HuH-7 (cell line): ENCODE measurements at places on chromosomes 5 and 9.

- no peak for DNase-seq
Observed at GRCh38 chr5:168227001-168227400, 64.4 kb upstream of the WWC1 start.

DNA sequence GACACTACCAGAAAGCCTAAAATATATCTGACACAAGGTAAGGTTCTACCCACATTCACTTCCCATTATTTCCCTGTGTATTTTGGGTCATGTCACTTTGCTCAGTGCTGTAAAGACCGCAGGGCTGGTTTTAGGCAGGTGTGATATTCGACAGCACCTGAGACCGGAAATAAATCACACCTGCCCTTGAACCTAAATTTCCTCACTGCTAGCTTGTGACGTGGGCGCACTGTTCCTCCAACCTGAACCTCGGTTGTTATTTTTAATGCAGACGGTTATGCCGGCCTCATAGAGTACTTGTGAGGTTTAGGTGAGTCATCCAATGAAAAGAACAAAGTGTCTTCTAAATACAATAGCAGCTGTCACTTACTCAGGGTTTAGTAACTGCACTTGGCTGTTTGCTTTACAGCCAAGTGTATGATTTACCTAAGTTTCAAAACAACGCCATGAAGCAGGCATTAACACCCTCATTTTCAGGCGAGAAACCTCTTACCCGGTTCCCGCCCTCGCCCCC is 20.7 kb upstream of the ZNF782 start:
- DNase-seq = no peak

- DNase-seq = no peak
Observed at GRCh38 chr9:91006046-91006445, 204.4 kb downstream of the SYK start.

- no peak for DNase-seq
Observed at GRCh38 chr9:113570749-113571711, 107.5 kb downstream of the RGS3 start.

DNA sequence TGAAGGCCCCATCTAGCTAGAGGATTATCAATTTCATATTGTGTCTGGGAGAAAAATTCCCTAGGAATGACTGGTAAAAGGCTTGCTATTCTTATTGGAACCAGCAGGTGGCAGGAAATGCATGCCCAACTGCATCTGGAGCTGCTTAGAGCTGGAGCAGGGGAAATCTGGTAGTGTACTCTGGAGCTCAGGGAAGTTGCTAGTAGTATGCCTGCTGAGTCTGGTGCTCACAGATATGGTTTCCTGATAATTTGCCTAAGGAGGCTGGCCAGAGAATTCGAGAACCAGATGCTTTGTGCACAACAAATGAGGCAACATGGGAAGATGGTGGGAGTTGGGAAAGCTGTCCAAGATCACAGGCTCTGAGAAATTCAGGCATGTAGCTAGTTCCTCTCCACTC is 53.7 kb downstream of the G3BP1 start:
- DNase-seq = peak; percentile 40

- no peak for DNase-seq
Observed at GRCh38 chr9:108708448-108708847, 147.3 kb downstream of the ACTL7B start.

- no peak for DNase-seq
Observed at GRCh38 chr5:77812926-77813589, 36.9 kb upstream of the TBCA start.

DNA sequence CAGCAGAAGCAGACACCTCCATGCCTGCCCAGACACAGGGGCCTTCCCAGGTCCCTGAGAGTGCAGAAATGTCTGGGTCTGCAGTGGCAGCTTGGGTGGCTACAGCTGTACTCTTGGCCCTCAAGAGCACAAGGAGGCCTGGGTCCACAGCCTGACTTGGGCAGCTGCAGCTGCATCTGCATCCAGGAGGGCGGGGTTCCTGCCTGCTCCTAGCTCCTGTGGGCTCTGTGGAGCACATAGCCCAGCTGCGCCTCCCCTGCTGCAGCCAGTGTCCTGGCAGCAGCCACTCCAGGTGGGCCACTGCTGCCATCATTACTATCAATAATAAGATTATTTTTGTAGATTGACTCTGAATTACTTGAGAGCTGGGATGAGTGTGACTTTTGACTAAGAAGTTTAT is 162.0 kb upstream of the PTCH1 start:
- no peak for DNase-seq

GRCh38 chr9:33436445-33436844 is 10.9 kb downstream of the AQP3 start:
- DNase-seq = no peak

GRCh38 chr5:59741599-59741998 is 151.9 kb downstream of the PDE4D start:
- no peak for DNase-seq

DNA sequence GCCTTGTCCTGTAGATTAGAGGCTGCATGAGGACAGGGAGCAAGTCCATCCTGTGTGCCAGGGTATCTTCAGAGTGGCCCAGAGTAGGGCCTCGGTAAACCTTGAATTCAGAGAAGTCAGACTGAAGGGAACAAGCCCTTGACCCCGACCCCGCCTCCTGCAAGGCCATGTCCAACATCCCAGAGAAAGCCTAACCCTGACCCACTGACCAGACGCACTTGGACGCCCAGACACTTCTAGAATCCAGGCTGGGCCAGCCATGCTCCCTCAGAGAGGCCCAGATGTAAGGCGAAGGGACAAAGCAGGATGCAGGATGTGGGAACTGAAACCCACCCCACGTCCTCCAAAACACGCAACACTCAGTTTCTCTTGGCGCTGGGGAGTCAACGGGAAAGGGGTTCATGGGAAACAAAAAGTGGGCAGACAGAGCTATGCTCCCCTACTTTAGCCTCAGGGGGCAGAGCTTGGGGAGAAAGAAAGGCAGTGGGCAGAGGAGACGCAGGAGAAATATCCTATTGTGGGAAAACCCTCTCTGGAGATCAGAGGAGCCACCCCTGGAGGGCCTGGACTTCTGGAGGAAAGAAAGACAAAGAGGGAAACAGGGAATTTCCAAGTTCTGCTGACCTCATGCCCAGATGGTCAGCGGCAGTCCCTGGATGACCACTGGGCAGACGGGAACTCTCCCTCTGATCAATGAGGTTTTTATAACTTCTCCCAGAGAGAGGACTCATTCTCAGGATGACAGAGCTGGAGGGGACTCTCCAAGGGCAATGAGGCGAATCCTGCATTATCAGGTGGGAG is 13.0 kb downstream of the TNIP1 start:
- no peak for DNase-seq

GRCh38 chr5:172141949-172142319 is 46.1 kb downstream of the STK10 start:
- no peak for DNase-seq
